ENCODE measurements at places on chromosomes 13 and 19. TPM values are rescaled to one million over a fixed set of nuclear protein-coding genes. Genes with fewer than 3 reads are reported as not detected.

Gene KLK5
- total RNA-seq: not detected

Gene MATK
- 58.5 TPM for total RNA-seq

Gene KIR2DL1
- 19.5 TPM for total RNA-seq

Gene ITM2B
- 166 TPM for total RNA-seq

Gene SLC6A16
- 5.3 TPM for total RNA-seq

Gene RNF113B
- total RNA-seq: not detected

Gene ZIK1
- 4.8 TPM for total RNA-seq

Gene BEST2
- total RNA-seq: not detected
